Keratinocyte (primary cell): ENCODE measurements at places on chromosomes 13 and 19. TPM values are rescaled to one million over a fixed set of nuclear protein-coding genes. Genes with fewer than 3 reads are reported as not detected.

Gene CCDC169
- polyA plus RNA-seq, result 0.17 to 0.46 TPM (median 0.37 TPM) in 3 replicates

GRCh38 chr13:79910875-79911540 is 429.9 kb downstream of the SPRY2 start:
- H3K4me1 ChIP-seq, result no peaks in the 10 kb centered on the region
- no peak for DNase-seq
- no peaks in the 10 kb centered on the region for H3K27me3 ChIP-seq
- no peaks in the 10 kb centered on the region for H3K36me3 ChIP-seq

GRCh38 chr13:34545461-34545860 is 396.6 kb upstream of the NBEA start:
- no peaks in the 10 kb centered on the region for H3K36me3 ChIP-seq
- no peaks in the 10 kb centered on the region for H3K27me3 ChIP-seq
- no peak overlapping the region for H3K27ac ChIP-seq
- no peak for DNase-seq

Gene KLK10
- polyA plus RNA-seq, result 56.3 to 97.5 TPM (median 95.3 TPM) in 3 replicates

GRCh38 chr13:49546561-49546960 is 38.8 kb downstream of the RCBTB1 start:
- H3K4me1 ChIP-seq, result no peaks in the 10 kb centered on the region
- H3K36me3 ChIP-seq, result peaks cover 26% of the 10 kb centered on the region
- no peak overlapping the region for H3K4me3 ChIP-seq

Gene KLK8
- polyA plus RNA-seq, result 88.8 to 232 TPM (median 118 TPM) in 3 replicates

DNA sequence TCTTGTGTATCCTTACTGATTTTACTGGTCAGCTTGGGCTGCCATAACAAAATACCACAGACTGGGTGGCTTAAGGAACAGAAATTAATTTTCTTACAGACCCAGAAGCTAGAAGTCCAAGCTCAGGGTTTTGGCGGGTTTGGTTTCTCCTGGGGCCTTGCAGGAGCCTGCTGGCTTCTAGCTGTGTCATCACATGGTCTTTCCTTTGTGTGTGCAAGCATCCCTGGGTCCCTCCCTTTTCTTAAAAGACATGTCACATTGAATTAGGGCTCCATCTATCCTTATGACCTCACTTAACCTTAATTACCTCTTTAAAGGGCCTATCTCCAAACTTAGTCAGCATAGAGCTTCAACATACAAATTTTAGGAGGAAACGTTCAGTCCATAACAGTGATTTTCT is 23.4 kb downstream of the UBAC2 start:
- peaks cover 40% of the 10 kb centered on the region for H3K4me1 ChIP-seq
- H3K27ac ChIP-seq, result no peak overlapping the region
- no peak overlapping the region for H3K4me3 ChIP-seq
- no peaks in the 10 kb centered on the region for H3K27me3 ChIP-seq
- peaks cover 2% of the 10 kb centered on the region for H3K36me3 ChIP-seq

Gene PRSS57
- polyA plus RNA-seq, result not detected in 3 replicates

DNA sequence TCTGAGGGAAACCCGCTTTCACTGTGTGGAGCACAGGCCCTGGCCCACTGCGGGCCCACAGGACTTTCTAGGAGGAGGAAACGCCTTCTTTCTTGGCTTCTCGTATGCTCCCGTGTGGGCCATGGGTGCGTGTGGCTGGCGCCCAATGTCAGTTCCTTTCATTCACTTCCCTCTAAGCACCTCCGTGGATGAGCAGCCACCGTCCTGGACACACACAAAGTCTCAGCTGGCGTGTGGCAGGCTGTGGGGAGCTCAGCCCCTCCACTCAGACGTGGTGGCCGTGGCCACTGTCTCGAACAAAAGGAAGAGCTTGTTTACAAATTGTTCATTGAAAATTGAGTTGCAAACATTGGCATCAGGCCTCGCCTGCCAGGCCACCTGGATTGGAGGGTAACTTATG is 240.0 kb upstream of the SGCG start:
- DNase-seq, result no peak
- no peaks in the 10 kb centered on the region for H3K36me3 ChIP-seq
- no peak overlapping the region for H3K4me3 ChIP-seq
- H3K27me3 ChIP-seq, result no peaks in the 10 kb centered on the region
- H3K27ac ChIP-seq, result no peak overlapping the region

Gene KLK14
- polyA plus RNA-seq, result 0.05 to 0.63 TPM (median 0.10 TPM) in 3 replicates

DNA sequence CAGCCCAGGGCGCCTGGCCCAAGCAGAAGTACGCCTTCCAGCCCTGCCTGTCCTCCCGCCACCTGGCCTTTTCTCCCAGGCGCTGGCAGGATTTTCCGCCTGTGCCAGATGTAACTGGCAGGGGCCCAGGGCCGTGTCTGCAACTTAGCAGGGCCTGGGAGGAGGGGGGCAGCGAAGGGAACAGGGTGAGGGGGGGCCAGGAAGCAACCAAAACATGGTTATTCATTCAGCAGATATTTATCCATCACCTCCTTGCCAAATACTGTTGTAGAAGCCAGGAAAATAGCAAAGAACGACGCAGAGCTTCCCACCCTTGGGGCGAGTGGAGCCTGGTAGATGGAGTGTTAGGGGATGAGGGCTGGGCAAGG is 5.6 kb downstream of the TLE6 start:
- DNase-seq, result no peak
- H3K27ac ChIP-seq, result peak overlapping the region; percentile 45
- H3K4me1 ChIP-seq, result peaks cover 19% of the 10 kb centered on the region
- no peaks in the 10 kb centered on the region for H3K36me3 ChIP-seq

- DNase-seq, result no peak
- H3K36me3 ChIP-seq, result no peaks in the 10 kb centered on the region
- no peaks in the 10 kb centered on the region for H3K4me1 ChIP-seq
- H3K27me3 ChIP-seq, result no peaks in the 10 kb centered on the region
- H3K4me3 ChIP-seq, result no peak overlapping the region
Measured at GRCh38 chr13:108755083-108755482, 125.7 kb downstream of the MYO16 start.

Gene IGFL3
- 236 to 560 TPM (median 344 TPM) in 3 replicates for polyA plus RNA-seq

Gene TMTC4
- polyA plus RNA-seq, result 4.6 to 6.8 TPM (median 6.5 TPM) in 3 replicates

Gene IGLON5
- polyA plus RNA-seq, result not detected in 3 replicates

DNA sequence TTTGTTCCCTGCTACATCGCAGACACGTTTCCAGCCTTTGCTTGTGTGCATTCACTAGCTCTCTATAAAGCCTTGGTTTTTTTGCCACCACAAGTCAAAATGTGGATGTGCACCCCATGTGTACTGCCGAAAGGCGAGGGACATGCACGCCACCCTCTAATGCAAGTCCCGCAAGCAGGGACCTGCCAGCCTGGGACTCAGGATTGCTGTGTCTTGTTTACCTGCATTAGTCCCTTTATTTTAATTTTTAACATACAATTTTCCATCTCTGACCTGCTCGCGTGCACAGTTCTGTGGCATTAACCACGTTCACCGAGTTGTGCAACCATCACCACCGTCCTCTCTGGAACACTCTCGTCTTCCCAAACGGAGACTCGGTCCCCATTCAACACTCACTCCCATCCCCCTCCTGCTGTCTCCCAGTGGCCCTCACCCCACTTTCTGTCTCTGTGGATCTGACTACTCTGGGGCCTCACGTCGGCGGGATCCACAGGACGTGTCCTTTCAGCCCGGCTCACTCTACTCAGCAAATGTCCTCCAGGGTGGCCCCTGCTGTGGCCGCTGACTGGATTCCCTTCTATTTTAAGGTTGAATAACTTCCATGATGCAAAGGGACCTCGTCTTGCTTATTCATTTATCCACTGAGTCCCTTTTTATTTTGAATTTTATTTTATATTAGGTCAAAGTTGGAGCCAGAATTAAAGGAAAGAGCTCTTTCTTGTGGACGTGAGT is 58.4 kb downstream of the RASA3 start:
- no peaks in the 10 kb centered on the region for H3K36me3 ChIP-seq
- H3K4me1 ChIP-seq, result peaks cover 12% of the 10 kb centered on the region
- no peaks in the 10 kb centered on the region for H3K27me3 ChIP-seq
- no peak overlapping the region for H3K27ac ChIP-seq

Gene FXYD1
- polyA plus RNA-seq, result 0.14 to 0.23 TPM (median 0.19 TPM) in 3 replicates

GRCh38 chr13:40987606-40988280 is 31.4 kb downstream of the ELF1 start:
- H3K4me1 ChIP-seq, result peaks cover 31% of the 10 kb centered on the region
- no peak overlapping the region for H3K27ac ChIP-seq
- no peaks in the 10 kb centered on the region for H3K27me3 ChIP-seq
- H3K4me3 ChIP-seq, result no peak overlapping the region
- DNase-seq, result no peak
- H3K36me3 ChIP-seq, result no peaks in the 10 kb centered on the region

Gene IRGC
- polyA plus RNA-seq, result not detected in 3 replicates

Gene RAB20
- 3.7 to 4.3 TPM (median 4.1 TPM) in 3 replicates for polyA plus RNA-seq

DNA sequence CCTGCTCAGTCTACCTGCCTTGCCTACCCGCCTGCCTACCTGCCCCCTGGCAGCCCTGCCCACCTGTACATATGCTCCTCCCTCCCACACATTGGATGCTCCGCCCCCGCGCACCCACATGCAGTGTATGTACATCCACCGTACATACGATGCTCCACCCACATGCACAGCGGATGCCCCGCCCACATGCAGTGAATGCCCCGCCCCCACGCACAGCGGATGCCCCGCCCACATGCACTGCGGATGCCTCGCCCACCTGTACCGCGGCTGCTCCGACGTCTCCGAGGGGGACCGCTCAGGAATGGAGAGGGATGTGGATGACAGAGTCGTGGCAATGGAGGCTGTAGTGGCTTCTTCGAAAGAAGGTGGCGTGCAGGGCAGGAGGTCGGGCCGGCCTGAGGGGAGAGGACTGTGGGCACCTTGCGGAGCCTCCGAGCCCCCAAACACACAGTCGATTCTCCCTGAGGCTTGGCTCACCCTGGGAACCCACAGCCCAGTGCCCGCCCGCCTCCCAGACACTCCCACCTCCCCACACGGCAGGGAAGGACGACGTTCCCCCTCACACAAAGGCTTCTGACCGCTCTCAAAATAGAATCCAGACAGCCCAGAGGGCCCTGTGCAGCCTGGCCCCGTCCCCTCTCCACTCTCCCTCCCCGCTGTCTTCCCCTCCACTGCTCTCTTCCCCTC is 16.5 kb upstream of the CACTIN start:
- H3K4me1 ChIP-seq, result no peaks in the 10 kb centered on the region
- H3K27ac ChIP-seq, result no peak overlapping the region
- DNase-seq, result no peak

GRCh38 chr19:10946958-10947657 is 13.7 kb upstream of the SMARCA4 start:
- H3K36me3 ChIP-seq, result no peaks in the 10 kb centered on the region
- no peak for DNase-seq
- peaks cover 12% of the 10 kb centered on the region for H3K4me1 ChIP-seq
- no peak overlapping the region for H3K4me3 ChIP-seq

- no peak for DNase-seq
- peaks cover 16% of the 10 kb centered on the region for H3K4me1 ChIP-seq
- H3K36me3 ChIP-seq, result peaks cover 2% of the 10 kb centered on the region
- H3K27me3 ChIP-seq, result no peaks in the 10 kb centered on the region
- peak overlapping the region; percentile 85 for H3K4me3 ChIP-seq
Measured at GRCh38 chr19:52923778-52924593, 758 bp upstream of the ZNF888 start.

DNA sequence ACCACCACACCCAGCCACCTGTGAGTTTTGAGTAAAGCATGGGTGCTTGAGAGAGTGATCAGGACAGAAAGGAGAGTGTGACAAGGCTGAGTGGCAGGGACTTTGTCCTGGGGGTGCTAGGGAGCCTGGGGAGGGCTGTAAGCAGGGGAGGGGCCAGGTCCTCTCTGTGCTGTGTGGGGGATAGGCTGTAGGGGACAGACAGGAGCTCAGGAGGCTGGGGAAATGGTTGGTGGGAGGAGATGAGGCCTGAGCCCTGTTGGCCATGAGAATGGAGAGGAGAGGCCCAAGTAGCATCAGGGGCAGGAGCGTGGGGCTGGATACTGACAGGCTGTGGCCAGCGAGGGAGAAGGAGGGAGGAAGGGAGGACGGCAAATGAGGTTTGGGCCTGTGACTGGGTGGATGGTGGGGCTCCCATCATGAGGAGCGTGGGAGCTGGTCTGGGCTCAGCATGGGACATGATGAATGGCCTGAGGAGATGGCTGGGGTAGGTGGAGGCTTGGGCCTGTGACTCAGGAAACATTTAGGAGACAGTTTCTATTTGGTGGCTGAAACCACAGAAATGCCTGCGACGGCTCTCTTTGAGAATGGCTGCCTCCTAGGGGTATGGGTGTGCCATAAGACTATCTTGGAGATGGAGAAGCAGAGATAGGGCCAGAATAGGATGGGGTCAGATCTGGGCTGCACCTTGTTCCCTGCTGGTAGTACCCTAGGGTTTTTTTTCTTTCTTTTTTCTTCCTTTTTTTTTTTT is 25.0 kb downstream of the GRIN2D start:
- DNase-seq, result no peak
- no peak overlapping the region for H3K27ac ChIP-seq
- H3K4me3 ChIP-seq, result no peak overlapping the region
- H3K4me1 ChIP-seq, result peaks cover 8% of the 10 kb centered on the region
- no peaks in the 10 kb centered on the region for H3K36me3 ChIP-seq

GRCh38 chr19:41545547-41545946 is 30.4 kb upstream of the CEACAM21 start:
- H3K4me1 ChIP-seq, result no peaks in the 10 kb centered on the region
- no peak overlapping the region for H3K27ac ChIP-seq
- H3K36me3 ChIP-seq, result no peaks in the 10 kb centered on the region
- DNase-seq, result no peak
- H3K4me3 ChIP-seq, result no peak overlapping the region

Gene ADGRE2
- polyA plus RNA-seq, result 4.1 to 5.3 TPM (median 4.2 TPM) in 3 replicates

DNA sequence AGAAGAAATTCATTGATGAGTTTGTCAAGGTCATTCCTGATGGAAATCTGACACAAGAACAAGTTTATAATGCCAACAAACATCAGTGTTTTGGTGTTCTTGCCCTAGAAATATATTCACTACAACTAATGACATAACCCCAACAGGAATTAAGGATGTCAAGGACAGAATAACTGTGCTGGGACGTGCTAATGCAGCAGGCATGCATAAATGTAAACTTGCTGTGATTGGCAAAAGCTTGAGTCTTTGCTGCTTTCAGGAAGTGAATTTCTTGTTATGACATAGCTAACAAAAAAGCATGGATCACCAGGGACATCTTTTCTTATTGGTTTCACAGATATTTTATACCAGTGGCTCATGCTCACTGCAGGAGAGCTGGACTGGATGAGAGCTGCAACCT is 144.6 kb downstream of the KCTD12 start:
- no peak overlapping the region for H3K27ac ChIP-seq
- DNase-seq, result no peak
